Natural killer cell treated with Interleukin-12 subunit alpha and Interleukin-12 subunit beta and Interleukin-15 and Interleukin-18, amount 100 ng/mL, for 72 hours (primary cell): ENCODE measurements at places on chromosomes 6 and 20. TPM values are rescaled to one million over a fixed set of nuclear protein-coding genes. Genes with fewer than 3 reads are reported as not detected.

DNA sequence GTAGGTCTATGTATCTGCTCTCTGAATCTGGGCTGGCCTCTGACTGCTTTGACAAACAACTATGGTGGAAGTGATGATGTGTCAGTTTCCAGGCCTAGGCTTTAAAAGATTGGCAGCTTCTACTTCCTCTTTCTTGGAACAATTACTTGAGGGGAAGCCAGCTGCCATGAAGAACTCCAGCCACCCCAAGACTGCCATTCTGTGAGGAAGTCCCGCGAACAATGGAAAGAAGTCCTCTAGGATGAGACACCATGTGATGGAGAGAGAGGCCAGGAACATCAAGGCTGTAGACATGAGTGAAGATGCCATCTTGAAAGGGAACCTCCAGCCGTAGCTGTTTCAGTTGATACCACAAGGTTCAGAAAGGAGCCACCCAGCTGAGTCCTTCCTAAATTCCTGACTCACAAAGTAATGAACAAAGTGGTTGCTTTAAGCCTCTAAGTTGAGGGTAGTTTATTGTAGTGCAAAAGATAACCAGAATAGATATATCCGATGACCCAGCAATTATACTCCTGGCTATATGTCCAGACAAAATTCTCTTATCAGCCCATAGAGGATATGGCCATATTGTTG, 15.3 kb upstream of the TCF15 start:
- DNase-seq = no peak

- no peak for DNase-seq
Observed at GRCh38 chr20:45345104-45345936, 2.9 kb downstream of the SDC4 start.

The PACSIN1 gene
- not detected for total RNA-seq

GRCh38 chr6:10743515-10743914, 4.1 kb upstream of the TMEM14B start:
- DNase-seq = no peak

The CUL7 gene
- 8.3 TPM for total RNA-seq

The CDH26 gene
- 1.8 TPM for total RNA-seq

The DNAH8 gene
- 0.22 TPM for total RNA-seq

DNA sequence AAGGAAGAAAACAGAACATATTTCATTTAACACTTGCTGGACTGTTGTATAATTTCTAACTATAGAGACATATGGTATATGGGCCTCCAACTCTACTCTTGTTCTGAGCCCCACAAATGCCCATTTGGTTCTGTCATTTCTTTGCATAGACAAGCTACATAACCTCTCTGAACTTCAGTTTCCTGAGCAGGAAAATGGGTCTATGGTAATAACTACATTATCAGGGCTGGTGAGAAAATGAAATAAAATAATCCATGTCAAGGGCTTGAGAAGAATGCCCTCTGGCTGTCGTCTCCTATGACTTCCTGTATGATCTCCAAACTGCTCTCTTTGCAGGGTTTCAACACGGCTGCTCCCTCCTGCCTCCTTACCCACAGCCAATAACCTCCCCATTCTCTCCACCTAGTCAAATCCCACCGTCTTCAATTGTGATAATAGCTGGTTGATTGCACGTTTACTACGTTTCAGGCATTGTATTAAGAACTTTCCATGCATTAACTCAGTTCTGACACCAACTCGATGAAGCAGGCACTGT, 12.0 kb downstream of the ZCCHC3 start:
- DNase-seq = no peak

DNA sequence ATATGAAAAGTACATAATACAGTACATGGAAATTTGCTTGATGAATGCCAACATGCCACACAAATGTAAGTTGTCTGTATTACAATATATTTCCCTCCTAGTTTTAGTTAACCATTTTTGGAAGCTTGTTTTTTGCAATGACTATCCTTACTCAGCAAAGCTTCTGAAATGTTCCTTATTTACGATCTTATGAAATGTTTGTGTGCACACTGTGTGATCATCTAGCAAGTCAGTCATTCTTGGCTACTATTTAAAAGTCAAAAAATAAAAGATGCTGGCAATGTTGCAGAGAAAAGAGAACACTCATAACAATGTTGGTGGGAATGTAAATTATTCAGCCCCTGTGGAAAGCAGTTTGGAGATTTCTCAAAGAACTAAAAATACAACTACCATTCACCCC, 33.8 kb downstream of the SUMO4 start:
- DNase-seq = no peak

DNA sequence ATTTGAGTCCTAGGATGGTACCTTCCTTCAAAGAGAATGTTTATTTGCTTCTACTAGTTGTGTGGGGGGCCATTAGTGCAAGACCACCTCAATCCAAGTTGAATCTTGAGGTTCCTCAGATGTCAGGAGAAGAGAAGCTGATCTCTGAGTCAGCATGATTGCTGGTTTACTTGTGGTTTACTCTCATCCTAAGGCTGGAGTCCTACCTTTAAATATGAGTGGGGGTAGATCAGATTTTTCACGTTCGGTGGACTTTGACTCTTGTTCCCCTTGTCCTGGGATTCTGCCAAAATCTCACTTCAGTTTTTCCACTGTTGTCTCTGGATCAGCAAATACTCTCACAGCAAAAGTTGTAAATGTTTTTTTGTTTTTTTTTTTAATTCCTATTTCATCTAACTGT, 84.6 kb upstream of the F13A1 start:
- DNase-seq = no peak

- DNase-seq = no peak
Observed at GRCh38 chr6:111874025-111874415, 768 bp upstream of the FYN start.

GRCh38 chr6:82841309-82841708, 224.3 kb downstream of the UBE3D start:
- DNase-seq = no peak
